NCI-H1436 treated with DMSO at 0.1 percent for 48 hours (cell line): ENCODE measurements at places on chromosomes 1 and 21.

GRCh38 chr1:35151220-35151619, 41.7 kb downstream of the SFPQ start:
- DNase-seq = no peak

DNA sequence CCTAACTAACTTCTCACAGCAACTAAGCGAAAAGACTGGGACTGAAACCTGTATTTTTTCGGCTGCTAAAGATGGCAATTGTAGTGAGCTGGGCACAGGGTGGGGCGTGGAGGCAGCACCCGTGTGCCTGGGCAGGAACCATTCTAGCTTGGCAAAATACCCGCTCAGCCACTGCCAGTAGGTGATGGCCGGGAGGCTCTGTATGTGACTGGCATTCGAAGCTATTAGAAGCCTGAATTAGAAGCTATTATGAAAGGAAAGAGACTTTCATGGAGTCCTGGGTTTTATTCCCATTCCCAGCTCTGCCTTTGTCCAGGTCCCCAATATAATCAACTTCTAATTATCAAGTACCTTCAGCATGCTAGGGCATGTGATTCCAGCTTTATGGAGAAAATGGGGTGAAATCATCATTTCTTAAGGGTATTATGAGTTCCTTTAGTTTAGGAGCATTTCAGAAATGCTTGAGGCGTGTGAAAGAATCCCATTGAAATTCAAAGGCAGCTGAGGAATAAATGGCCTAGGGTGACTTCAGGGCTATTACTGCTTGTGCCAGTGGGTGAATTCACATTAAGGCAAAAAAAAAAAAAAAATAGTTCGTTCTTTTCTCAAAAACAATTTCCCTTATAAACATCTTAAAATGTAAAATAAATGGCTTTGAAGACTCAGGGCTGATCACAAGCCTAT, 125.6 kb downstream of the KCNN3 start:
- DNase-seq = no peak

DNA sequence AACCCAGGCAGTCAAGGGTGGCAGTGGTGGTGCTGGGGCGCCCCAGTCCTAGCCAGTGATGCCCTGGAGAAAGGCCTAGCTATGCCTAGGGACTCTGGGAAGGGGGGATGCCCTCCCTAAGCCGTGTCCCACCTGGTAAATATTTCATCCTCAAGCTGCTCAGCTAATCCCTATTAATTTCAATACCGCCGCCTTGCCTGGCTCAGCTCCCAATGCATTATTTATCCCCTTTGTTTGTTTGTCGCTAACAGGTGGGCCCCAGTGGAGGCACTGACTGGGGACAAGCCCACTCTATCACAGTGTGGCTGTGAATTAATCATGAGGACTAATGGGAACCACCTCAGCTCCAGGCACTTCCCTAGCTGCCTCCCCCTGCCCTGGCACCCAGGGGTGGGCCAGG, 22.5 kb downstream of the DMAP1 start:
- DNase-seq = no peak

DNA sequence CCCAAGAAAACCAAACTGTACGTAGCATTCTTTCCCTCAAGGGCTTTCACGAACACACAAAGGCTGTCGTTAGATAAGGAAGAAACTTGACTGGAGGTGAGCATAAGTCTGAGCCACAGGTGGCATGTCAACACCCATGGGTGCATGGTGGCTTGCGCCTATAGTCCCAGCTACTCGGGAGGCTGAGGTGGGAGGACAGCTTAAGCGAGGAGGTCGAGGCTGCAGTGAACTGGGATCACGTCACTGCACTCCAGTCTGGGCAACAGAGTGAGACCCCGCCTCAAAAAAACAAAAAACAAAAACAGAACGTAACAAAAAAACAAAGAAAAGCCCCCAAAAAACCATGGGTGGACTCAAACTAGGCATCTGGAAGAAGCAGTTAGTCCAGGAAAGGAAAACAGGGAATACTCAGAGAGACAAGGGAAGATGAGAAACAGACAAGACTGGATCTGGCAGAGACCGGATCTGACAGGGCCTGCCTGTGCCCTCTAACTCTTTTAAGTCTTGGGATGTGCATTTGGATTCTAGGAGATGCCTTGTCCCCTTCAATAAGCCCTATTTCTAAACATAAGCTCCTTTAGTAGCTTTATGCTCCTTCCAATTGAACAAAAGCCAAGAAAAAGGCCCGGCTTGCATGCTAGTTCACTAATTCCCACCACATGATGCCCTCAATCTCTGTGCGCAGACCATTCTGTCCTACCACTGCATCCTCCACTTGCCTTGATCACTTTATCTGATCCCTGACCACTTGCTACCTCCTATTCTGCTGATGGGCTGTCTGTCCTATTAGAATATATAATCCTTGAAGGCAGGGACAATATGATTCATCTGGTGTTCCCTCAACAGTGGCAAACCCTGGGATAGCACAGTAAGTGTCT, 73.8 kb downstream of the APP start:
- DNase-seq = no peak

GRCh38 chr1:221157026-221157761, 278.0 kb downstream of the HLX start:
- DNase-seq = peak; percentile 66

DNA sequence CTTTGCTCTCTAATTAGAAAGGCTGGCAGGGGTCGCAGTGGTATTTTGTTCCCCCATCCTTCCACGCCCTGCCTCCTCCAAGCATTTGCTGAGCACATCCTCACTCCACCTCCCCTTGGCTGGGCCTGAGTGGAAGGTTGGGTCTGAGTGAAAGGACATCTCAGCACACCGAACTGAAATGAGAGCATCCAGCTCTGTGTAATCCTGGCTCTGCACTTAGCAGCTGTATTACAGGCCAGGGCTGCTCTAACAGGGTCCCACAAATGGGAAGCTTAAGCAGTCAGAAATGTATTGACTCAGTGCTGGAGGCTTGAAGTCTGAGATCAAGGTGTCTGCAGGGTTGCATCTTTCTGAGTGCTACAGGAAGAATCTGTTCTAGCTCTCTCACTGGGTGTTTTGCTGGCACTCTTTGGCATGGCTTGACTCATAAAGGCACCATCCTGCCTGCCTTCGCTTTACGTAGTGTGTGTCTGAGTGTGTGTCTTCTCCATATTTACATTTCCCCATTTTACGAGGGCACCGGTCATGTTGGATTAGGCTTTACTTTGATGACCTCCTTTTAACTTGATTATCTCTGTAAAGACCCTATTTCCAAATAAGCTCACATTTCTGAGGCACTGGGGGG, 48.5 kb upstream of the IGSF21 start:
- DNase-seq = no peak

DNA sequence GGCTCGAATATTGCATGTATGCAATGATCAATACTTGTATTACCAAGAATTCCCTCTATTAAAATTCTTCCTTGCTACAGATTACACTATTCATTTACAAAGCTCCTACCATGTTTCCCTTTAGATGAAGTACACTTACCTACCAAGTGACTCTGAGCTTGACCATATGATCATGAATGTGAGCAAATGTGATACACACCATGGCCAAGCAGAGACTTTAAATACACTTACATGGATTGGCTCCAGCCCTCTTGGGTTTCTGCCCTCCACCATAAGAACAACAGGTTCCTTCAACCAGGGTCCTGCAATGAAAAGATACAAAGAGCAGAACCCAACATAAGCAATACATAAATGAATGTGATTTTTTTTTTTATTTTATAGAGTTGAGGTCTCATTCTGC, 30.0 kb downstream of the LRRC52 start:
- DNase-seq = no peak

GRCh38 chr1:180981596-180982387, 40.9 kb downstream of the STX6 start:
- no peak for DNase-seq

DNA sequence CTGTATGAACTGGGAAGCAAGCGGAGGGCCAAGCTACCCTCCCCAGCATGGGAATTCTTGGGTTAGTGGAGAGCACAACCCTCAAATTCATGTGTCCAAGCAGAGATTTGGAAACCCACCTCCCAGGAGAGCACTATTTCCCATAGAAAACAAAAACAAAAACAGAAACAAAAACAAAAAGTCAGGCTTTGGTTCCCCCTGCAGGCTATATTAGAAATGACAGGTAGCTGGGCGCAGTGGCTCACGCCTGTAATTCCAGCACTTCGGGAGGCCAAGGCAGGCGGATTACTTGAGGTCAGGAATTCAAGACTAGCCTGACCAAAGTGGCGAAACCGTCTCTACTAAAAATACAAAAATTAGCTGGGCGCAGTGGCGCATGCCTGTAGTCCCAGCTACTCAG, 10.8 kb downstream of the MINDY1 start:
- no peak for DNase-seq

- no peak for DNase-seq
Observed at GRCh38 chr1:20555025-20555757, 2.8 kb downstream of the FAM43B start.

DNA sequence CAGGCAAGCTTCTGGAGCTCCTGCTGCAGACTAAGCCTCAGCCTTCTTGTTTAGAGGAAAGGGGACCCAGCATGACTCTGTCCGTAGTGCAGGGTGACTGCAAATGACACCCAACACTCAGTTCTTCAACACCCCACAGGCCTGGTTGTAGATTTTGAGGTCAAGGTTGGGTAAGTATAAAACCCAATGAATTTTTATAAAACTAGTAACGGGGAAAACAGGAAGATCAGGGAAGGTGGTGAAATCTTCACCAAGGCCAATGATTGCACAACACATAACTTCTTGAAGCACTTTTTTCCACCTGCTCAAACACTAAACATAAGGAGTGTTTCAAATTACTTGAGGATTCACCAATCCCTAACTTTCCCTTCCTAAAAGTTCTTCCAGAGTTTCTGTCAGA, 89.4 kb upstream of the JAK1 start:
- DNase-seq = no peak

DNA sequence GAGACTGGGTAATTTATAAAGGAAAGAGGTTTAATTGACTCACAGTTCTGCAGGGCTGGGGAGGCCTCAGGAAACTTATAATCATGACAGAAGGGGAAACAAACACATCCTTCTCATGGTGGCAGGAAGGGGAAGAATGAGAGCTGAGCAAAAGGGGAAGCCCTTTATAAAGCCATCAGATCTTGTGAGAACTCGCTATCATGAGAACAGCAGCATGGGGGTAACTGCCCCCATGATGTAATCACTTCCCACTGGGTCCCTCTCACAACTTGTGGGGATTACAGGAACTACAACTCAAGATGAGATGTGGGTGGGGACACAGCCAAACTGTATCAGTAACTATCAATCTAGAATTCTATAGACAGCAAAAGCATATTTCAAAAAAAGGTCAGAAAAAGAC, 64.7 kb upstream of the ACTRT2 start:
- no peak for DNase-seq

- no peak for DNase-seq
Observed at GRCh38 chr1:22350171-22350923, 101.3 kb upstream of the ZBTB40 start.

DNA sequence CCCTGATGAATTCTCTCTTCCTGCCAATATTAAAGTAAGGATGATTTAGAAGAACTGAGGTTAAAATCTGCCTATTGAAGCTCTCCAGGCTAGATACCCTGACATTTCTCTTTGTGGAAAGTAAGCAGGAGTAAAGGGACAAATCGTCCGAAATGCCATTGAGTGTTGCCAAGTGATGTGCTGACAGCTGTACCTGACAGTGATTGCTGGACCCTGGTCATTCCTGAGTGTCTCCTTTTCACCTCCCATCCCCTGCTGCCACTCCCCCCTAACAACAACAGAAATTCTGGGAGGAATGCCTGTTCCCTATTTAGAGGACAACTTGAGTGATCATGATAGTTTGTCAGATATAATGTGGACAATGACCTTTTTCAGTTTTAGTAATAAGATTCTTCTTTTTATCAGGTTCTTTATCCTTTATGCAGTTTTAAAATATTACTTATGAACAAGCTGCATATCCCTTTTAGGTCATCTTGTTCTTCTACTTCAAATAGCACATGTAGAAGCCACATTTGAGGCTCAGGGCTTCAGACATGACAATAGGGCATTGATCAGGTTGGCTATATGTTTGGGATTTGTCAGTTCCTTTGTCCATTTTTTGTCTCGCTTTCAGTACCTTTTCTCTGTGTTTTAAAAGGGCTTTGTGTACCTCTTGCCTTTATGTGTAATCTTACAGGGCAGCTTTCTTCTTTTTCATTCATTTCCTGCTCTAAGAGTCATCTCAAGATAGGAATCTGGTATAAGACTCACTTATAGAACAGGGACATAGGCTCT, 56.0 kb downstream of the ITSN1 start:
- no peak for DNase-seq

DNA sequence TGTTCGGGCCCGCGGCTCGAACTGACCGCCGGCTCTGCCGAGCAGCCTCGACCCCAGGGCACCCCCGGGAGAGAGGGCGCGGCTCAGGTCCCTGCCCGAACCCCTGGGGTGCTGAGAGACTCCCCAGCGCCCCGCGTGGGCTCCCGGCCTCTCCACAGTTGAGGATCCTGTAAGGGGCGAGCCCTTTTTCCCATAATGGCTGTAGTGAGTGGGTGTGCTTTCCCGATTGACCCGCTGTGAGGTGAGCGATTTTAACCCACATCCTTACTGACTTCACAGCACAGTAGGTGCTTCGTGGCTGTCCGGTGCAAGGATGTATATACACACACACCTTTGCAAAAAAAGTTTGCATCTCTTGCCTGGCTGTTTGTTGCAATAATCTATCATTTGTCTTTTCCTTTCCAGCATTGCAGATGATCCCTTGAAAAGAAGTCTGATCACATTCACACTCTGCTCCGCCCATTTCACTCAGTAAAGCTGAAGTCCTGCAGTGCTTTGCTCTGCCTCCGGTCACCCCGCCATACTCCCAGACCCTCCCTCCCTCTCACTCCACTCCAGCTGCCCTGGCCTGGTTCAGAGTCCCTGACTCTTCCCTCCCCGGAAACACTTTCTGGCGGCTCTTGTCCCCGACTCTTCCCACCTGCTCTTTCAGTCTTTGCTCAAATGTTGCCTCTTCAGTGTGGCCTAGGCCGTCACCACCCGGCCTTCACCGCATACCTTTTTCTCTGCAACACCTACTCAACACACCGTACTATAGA, 955 bp upstream of the UBE2G2 start:
- no peak for DNase-seq

DNA sequence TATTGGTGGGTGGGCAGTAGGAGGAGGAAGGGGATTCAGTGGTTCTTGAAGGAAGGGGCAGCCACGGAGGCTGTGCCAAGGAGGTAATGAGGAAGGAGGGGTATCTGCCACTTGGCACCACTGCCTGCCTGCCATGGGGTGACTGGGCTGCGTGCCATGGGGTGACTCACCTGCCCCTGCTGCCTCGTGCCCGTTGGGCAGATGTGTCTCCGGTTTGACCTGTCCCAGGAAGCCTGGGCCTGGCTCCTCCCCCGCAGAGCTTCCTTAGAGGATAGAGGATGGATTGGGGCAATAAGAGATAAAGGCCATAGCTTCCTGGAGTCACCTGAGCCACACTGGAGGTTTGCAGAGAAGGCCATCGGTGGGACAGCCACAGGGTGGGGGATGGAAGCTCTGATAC, 1.7 kb downstream of the PADI3 start:
- no peak for DNase-seq

GRCh38 chr21:43190951-43191350, 22.1 kb downstream of the CRYAA start:
- no peak for DNase-seq

GRCh38 chr1:26994020-26994786, 711 bp downstream of the TRNP1 start:
- no peak for DNase-seq
